Neuronal stem cell (in vitro differentiated cells): ENCODE measurements at places on chromosomes 11 and 22.
A peak's percentile ranks its signal among the peaks of the same experiment; 100 is the strongest.

DNA sequence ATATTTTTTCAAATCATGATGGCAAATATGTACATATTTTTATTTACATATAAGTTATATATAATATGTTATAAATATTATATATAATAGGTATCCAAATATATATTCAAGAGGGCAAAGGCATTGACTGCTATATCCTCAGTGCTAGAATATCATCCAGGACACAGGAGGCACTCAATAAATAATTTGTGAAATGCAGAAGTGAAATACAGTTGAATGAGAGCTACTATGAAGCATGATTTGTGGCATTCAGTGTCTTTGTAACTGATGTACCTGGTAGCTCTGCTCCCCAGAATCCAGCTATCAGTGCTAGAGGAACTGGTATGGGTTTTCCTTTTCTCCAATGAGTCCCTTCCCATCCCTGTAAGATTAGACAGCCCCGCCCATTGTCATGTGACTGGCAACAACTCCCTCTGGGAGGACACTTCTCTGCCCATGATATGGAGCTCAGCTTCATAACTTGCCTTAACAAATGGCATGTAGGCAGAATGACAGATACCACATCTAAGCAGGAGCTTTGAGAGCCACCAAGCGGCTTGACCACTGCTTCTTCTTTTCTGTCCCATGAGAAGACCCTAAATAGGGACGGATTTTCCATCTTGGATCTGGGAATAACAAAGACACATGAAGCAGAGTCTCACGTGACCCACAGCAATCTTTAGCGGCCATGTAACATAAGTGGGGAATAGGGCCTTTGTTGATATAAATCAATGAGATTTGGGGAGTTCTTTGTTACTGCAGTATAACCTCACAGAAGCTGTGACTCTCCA, 10.2 kb upstream of the CD82 start:
- DNase-seq = no peak

- DNase-seq = no peak
These were observed 24.1 kb upstream of the POU2AF1 start for GRCh38 chr11:111403051-111403726.

DNA sequence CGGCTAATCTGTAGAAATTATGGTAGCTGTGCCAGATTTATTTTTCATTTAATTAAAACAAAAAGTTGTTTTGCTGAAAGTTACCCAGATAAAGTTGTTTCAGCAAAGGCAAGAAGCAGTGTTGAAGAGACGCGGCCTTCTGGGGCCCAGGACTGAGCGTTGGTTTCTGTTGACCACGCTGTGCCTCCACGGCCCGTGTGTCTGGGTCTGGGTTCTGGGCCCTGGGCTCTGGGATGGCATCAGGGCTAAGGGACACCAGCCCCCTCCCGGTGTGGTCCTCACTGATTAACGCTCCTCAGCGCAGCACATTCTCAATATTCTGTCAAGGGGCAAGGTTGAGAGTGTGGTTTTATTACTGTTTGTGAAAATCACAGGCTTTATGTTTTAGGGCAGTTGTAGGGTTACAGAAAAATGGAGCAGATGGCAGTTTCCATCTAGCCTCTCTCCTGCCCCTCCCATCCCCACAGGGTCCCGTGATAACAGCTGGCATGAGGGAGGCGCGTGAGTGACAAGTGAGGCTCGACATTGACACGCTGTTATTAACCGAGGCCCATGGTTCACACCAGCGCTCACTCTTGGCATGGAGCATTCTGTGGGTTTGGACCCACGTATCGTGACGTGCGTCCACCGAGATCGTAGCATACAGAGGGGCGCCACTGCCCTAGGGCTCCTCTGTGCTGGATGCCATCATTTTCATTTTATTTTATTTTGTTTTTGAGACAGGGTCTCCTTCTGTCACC, 1231.4 kb downstream of the BRD1 start:
- DNase-seq = no peak

DNA sequence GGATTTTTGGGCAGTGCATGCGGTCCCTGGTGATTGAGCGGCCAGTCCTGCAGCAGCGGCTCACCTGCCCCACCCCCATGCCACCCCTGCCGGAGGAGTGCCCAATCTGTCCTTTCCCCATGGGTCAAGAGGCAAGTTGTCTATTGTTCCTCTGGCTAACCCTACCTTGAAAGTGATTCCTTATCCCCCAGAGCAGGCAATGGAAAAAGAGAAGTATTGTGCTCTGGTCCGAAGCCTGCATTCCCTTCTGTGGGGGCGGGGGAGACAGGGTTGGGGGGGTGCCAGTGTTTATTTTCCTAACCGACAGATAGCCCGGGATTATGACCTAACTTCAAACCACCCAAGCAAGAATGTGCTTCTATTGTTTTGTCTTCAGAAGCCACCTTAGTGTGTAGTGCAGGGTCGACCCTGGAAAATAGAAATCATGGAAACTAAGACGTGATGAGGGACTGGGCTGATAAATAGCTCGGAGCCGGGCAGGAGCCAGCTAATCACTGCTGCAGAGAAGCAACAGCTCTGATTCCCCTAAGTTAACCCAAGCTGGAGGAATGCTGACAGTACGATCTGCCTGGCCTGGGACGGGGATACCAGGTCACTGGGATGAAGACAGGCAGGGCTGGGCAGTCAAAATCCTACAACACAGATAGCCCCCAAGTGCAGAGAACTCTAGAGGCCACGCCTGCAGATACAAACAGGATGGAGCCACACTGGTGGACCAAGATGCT, 38.7 kb upstream of the ATXN10 start:
- DNase-seq = no peak

DNA sequence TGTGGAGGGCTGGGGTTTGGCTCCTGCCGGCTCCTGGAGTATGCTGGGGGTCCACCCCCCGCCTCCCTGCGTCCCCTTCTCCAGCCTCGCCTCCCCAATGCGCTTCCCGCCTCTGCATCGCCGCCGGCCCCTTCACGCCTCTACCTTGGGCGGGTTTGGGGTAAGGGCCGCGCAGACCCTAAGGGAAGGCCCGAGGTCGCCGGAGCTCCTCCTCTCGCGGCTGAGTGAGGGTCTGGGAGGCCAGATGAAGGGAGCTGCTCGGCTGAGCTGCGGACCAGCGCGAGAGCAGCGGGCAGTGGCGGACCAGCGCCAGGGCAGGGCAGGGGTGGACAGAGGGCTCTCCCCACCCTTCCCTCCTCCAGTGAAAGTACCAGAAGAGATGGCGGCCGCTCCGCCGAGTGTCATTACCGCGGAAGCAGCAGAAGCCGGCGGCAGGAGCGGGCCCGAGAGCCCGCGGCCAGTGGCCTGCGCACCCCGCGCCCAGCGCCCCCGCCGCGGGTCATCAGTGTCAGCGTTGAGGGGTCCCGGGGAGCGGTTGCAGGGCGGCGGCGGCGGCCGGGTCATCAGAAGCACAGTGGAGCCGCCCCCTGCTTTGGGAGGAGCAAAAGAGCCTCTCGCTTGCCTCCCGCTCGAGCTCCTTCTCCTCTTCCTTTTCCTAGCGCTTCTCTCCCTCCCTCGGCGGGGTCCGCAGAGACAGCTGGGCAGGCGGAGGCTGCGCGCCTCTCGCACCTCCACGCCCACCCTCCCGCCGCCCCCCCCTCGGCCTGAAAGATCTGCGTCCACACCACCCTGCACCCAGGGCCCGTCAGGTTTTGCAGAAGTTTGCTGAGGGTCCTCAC, 255.6 kb upstream of the CADM1 start:
- DNase-seq = peak; percentile 33

DNA sequence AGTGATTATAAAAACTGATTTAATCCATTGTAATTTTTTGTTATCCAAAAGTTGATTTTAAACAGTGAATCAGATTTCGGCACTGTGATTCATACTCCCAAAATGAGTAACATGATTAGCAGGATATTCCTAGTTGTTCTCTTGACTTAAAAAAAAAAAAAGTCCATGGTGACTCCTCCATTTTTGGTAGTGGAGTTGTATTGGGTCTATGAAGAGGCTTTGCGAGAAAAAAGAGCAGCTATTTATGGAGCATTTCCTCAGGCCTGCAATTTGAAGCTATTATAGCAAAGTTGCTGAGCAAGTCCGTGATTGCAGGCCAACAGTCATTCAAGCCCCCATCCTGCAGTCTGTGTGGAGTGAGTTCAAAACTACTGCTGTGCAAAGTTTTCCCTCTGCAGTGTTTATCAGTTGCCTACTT, 28.8 kb downstream of the YAP1 start:
- DNase-seq = no peak

DNA sequence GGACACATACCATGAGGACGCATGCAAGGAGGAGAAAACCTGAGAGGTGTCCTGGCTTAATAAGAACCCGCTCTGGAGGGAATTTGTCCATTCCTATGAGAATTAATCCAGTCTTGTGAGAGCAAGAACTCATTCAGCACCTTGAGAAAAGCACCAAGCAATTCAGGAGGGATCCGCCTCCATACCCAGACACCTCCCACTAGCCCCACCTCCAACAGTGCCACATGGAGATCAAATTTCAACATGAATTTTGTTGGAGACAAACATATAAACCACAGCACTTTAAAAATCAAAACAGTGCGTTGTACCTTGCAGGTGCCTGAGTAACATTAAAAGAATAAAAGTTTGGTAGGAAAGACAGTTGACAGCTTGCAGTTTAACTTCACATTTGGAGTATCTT, 11.4 kb downstream of the UBE4A start:
- no peak for DNase-seq

DNA sequence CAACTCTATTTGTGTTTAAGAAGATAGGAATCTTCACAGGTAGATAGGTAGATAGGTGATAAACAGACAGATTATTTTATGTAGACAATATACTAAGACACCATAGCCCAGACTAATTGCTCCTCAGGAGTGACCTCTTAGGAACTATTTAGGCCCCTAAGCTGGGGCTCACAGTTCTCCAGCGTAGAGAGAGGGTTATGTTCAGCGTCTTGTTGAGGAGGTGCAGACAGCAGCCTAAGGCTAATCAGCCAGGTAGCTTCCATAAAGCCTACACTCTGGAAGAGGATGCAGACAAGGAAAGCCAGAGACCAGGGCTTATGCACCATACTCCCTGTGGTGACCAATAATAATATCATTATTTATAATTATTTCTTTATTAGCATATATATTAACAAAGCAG, 705.2 kb downstream of the LRRC4C start:
- no peak for DNase-seq

- no peak for DNase-seq
These were observed 54.3 kb downstream of the CYTH4 start for GRCh38 chr22:37336579-37336978.

- DNase-seq = peak; percentile 24
These were observed 56.0 kb downstream of the DCUN1D5 start for GRCh38 chr11:103035791-103036434.

GRCh38 chr11:126878913-126879482, 121.6 kb downstream of the KIRREL3 start:
- no peak for DNase-seq

DNA sequence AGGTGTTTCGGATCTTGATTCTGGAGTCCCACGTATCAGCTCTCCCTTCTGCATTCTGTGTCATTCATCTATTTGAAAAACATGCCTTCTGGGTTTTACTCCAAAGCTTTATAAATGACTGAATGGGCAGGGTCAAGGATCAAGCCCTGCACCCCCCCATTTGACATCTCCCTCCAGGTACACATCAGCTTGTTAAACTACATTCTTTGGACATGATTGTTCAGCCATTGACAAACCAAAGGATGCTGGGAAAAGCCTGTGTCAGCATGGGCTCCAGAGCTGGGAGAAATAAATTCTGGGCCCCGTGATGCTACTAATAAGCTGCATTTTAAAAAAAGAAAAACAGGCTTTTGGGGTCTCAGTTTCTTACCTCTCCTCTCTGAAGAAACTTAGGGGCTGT, 103.7 kb downstream of the DSCAML1 start:
- DNase-seq = no peak

- DNase-seq = no peak
These were observed 69.7 kb upstream of the GRK3 start for GRCh38 chr22:25494774-25495173.

DNA sequence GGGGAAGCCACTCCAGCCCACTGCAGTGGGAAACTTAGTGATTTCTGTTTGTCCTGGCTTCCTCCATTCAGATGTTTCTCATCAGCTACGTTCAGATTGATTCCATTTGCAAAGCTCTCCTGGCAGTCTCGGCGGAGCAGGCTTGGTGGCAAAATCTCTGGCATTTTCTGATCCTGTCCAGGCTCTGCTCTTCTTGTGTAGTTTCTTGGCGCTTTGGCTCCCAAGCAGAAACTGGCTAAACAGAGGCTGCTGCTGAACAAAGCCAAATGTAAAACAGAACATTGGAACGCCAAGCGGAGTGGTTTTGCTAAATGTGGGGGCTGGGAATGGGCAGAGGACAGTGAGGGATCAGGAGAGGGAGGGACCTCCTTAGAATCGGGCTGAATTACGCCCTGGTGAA, 36.7 kb downstream of the ADAMTS8 start:
- DNase-seq = no peak

DNA sequence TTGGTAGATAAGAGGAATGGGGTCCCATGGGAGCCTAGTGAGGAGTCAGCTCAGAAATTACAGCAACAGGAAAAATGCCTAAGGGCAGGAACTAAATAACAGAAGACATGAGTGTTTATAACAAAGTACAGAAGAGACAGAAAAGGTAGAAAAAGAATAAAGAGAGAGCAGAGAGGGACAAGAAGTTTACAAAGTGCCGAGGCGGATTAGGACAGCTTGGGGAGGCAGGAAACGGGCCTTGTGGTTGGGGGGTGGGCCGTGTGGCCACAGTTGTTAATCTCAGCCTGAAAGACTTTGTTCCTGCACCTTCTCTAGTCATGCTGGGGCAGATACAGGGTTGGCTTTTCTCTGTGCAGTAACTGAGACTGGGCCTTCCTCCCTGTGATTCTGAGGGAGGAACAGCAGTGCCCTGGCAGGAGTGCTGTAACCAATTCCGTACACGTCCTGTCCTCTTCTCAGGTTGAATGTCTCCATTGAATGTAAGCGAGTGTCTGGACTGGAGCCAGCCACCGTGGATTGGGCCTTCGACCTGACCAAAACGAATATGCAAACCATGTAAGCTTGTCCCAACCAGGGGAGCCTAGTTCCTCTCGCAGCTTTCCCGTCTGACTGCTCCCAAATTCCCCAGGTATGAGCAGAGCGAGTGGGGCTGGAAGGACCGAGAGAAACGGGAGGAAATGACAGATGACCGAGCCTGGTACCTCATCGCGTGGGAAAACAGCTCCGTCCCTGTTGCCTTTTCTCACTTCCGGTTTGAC, 13.2 kb downstream of the NAA40 start:
- DNase-seq = no peak

DNA sequence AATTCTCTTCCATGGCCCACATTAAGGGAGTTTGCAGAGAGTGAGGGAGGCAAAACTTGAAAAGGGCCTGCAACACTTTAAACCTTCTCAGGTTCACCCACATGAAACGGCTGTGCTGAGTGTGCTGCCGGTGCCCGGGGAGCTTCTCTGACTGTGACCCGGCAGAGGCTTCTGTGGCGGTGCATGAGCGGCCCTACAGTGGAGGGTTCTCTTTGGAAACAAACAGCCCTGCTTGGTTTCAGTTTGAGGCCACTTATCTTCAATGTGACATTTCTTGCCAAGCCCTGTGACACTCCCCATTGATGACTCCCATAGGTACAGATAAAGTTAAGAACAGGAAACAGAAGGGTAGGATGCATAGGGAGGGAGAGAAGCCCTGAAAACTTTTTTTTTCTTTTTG, 31.8 kb downstream of the FAM118A start:
- DNase-seq = no peak

- DNase-seq = peak; percentile 81
These were observed 9.3 kb upstream of the MIAT start for GRCh38 chr22:26648011-26648497.
